ENCODE measurements at places on chromosomes 1 and 21.
A peak's percentile ranks its signal among the peaks of the same experiment; 100 is the strongest.

GRCh38 chr1:99858286-99858685 lies 8.1 kb downstream of the AGL start:
- DNase-seq, result peak; percentile 6

GRCh38 chr21:16192902-16193301 lies 463.1 kb downstream of the USP25 start:
- no peak for DNase-seq

GRCh38 chr1:75243124-75243523 lies 108.9 kb downstream of the LHX8 start:
- no peak for DNase-seq

DNA sequence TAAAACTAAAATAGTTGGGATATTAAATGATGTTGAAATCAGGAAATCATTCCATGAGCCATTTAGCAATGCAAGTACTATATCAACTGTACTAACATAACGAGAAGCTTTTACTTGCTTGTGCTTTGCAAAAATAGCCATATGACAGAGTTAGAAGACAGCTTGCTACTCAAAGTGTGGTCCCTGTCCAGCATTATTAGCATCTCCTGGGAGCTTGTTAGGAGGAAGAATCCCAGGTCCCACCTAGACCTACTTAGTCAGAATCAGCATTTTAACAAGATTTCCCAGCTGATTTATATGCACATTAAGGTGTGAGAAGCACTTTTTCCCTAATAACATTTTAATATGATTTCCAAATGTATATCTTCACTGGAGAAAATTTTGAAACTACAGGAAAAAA lies 4.7 kb downstream of the PRKACB start:
- no peak for DNase-seq

- DNase-seq, result no peak
Observed at GRCh38 chr1:75539230-75540116, 71.4 kb downstream of the SLC44A5 start.

DNA sequence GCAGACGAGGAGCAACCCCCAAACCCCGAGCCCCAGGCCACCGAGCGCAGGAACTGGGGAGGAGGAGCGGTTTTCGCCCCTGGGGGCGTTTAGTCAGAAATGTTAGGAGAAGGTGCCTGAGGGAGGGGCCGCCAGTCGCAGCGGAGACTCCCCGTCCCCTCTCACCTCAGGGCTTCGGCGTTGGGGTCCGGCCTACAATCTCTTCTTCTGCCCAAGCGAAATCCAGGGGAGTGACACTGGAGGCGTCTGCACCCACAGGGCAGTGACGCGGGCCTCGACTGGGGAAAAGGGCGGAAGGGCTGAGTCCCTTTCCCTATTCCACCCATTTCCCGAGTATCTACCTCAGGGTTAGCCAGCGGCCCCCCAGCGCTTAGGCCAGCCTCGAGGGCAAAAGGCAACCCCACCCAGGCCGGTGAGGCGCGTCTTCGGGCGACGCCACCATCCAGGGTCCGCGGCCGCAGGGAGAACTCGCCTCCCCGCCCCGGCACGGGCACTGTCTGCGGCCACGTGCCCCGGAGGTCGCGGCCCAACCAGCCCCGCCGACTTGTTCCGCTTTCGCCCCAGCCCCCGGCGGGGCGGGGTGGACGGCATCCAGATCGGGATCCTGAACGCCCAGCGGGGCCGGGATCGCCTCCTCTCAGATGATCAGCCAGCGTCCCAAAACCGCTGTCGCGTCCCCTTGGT lies 118.7 kb upstream of the BARHL2 start:
- no peak for DNase-seq

DNA sequence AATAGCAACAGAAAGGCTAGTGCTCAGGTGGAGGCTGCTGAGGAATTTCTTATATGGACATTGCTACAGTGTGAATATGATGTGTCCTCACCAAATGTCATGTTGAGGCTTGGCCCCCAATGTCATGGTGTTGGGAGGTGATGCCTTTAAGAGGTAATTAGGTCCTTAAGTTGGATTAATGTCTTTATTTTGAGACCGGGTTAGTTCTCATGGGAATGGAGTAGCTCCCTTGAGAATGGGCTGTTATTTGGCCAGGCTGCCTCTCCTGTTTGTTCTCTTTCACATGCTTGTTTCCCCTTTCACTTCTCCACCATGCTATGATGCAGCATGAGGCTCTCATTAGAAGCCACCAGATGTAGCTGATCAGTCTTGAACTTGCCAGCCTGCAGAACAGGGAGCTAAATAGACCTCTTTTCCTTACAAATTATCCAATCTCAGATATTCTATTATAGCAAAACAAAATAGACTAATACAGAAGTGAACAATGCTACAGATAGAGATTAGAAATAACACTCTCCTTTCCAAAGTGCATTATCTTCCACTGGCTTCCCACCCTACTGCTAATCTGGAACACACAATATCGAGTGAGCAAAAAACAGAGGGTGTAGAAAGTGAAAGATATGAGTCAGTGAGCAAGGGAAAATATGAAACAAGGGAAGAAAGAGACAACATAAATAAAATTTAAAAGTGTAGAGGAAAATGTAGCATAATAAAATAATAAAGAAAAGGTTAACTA lies 160.2 kb downstream of the NTMT2 start:
- DNase-seq, result no peak

DNA sequence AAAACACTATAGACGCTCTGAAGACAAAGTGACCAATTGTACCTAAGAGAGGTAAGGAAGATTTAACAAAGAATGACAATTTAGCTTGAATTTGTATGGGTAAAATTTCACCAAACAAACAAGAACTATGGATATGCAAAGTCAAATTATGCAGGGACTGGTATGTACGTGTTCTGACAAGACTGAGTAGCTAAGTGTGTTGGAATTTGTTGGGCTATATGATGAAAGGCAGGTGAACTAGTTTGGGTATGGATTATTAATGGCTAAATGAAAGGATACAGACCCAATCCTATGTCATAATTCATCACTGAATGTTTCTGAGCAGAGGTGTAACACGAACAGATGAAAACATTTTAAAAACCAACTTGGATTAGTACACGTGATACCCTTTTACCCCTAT lies 7.6 kb downstream of the DNTTIP2 start:
- DNase-seq, result no peak

All from eye (tissue), 1 donor.